ENCODE measurements at places on chromosomes 5 and 9.

GRCh38 chr9:24071091-24071490, 245.1 kb upstream of the ELAVL2 start:
- no peak for DNase-seq

- peak; percentile 59 for DNase-seq
These were observed at the start of gene FAM163B for GRCh38 chr9:133609311-133610098. Gene FAM163B, minus strand, starts transcription at chr9:133609389. Its CDS starts 29,166 bp downstream, at chr9:133580223.

GRCh38 chr5:66223637-66224036, 79.5 kb downstream of the SREK1 start:
- DNase-seq, result no peak

GRCh38 chr5:170885809-170886208, 24.0 kb downstream of the RANBP17 start:
- no peak for DNase-seq

DNA sequence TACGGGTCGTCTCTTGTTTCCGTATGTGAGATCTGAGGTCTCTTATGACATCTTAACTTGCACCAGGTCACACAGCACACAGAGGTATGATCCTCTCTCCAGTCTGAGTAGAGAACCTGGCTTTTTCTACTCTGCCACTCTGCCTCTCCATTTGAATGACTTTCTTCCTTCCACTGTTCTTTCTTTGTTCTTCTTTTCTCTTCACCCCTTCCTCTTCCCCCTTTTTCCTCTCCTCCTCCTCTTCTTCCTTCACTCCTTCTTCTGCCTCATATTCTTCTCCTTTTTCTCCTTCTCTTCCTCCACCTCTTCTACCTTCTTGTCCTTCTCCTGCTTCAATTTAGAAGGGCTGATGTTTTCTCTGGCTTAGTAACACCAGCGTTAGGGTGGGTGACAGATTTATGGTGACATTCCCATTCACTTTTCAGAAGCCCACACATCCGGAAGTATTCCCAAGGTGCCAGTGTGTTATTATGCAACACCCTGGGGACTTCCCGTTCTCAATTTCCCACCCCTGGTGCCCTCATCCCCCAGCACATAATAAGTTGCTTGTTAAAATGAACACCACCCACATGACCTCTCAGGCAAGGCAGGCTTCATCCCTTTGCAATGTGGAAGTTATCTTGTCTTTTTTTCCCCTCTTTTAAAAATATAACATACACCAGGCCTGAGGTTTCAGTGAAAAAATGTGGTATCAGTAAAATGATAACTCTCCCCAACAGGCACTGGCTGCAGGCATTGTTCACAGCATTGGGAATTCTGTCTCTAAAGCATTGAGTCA, 122.0 kb downstream of the PAPPA start:
- DNase-seq, result no peak

GRCh38 chr5:67118050-67118620, 78.5 kb downstream of the CD180 start:
- DNase-seq, result no peak

- no peak for DNase-seq
These were observed 389.8 kb downstream of the NR2F1-AS1 start for GRCh38 chr5:93191035-93191817.

DNA sequence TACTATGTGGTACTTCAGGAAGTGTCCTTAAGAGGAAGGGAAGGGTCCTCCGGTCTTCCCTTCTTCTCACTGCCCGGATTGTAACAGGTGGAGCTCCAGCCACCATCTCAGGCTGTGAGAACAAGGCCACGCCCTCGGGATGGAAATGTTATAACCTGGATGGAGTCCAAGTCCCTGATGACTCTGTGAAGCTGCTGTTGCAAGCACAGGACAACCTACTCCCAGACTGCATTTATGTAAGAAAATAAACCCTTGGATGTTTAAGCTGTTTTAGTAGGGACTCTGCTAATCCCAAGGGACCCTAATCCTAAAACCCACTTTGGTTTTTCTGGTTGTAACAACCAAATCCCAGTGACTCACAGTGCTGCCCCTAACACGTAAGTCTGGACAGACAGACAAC, 221.6 kb downstream of the ACTL7B start:
- DNase-seq, result peak; percentile 73

DNA sequence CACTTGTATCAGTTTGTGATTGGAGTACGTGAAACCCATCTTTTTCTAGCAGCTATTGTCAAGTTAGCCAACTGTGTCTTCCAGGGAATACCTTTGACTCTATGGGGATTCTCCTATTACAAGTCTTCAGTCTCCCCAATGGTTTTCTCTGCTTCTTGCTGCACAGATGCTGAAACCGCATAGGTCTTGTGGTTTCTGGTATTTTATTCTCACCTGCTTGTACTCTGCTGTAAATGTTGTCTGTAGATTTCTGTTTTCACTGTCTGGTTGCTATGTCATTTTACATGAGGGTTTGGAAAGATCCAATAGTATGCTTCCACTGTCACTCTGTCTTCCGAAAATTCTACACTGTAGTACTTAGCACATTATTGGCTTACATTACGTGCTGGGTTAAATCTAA, 1196.9 kb upstream of the C9orf72 start:
- DNase-seq, result no peak

- DNase-seq, result peak; percentile 50
These were observed 162.1 kb downstream of the ARL15 start for GRCh38 chr5:54148067-54148845.

DNA sequence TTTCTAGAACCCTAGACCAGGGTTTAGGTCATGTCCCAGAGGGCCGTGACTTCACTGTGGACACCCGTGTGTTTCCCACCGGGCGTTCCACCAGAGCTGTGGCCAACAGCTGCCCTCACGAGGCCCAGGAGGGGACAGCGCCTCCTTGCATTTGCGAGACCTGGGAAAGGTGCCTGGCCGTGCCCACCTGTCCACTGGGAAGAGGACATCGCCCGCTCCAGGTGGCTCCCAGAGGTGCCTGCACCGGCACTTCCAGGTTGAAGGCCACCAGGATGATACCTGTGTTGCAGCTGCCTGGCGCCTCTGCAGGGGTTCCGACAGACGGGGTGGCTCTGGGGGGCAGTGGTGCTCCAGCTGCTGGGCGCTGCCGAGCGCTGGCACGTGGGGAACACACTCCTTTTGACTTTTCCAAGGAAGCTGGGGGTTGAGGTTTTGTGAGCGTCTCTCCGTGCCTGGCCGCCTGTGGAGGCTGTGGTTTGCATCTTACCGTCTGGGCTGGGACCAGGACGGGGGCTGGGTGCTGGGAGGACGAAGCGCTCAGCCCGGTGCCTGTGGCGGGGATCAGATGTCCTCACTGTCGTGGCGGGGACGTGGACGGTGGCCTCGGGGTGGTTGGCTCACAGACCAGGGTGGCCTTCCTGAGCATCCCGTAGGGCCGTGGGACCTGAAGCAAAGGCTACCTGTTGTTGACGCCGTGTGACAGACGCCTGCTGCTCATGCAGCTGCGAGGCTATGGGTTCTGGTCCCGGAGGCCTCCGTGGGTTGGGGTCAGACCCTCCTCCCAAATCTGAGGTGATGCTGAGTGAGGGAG, 19.2 kb downstream of the NKD2 start:
- DNase-seq, result no peak

DNA sequence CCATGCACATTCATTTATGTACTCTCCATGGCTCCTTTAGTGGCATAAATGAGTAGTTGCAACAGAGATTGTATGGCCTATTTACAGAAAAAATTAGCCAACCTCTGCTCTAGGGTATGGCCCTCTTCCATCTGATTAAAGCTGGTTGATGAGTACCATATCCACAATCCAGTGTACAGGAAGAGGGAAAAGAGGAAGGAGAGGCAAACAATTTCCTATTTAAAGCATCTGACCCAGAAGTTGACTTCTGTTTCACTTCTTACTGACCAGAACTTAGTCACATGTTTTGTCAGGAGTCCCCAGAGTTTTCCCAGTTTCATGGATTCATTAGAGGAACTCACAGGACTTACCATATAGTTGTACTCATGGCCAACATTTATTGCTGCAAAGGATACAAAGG, 68.6 kb upstream of the STARD4 start:
- no peak for DNase-seq

DNA sequence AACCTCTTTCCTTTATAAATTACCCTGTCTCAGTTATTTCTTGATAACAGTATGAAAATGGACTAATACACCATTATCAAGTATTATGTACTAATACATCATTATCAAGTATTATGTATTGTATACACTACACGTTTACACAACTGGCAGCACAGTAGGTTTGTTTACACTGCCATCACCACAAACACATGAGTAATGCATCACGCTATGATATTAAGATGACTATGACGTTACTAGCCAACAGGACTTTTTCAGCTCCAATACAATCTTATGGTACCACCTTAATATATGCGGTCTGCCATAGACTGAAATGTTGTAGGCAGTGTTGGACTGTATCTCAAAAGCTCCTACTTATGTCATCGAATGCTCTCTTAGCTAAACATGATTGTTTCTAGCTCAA, 28.2 kb downstream of the PRELID2 start:
- no peak for DNase-seq

DNA sequence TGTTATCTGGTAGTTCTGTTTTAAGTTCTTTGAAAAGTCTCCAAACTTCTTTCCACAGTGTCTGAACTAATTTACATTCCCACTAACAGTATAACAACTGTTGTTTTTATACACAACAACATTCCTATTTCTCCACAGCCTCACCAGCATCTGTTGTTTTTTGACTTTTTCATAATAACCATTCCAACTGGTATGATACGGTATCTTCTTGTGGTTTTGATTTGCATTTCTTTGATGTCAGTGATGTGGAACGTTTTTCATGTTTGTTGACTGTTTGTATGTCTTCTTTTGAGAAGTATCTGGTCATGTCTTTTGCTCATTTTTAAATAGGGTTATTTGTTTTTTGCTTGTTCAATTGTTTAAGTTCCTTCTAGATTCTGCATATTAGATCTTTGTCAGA, 12.6 kb upstream of the GRAMD2B start:
- DNase-seq, result no peak

DNA sequence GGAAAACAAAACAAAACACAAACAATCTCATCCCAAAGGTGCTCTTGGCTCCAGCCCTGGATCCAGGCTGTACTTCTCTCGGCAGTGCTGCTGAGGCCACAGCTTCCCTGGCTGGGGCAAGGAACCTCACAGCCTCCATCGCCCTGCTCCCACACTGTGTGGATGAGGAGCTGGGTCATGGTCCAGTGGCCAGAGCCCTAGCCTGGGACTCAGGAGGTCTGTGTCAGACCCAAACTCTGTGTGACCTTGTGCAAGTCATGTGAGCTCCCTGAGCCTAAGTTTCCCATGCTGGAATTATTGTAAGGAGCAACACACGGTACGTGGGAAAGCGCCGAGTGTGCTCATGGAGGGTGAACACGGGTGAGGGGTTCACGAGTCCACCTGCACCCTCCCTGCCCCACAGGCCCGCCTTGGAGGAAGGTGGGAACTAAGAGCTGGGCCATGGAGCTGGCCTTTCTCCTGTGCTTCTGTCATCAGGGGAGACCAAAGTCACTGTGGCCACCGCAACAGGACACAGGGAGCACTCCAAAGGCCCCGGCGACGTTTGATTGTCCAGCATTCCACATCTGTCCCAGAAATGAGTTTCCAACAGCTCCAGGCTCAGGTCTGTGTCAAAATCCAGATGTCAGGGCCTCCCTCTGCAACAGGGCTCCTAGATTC, 26.2 kb upstream of the SMU1 start:
- DNase-seq, result no peak

GRCh38 chr5:9533096-9533495, 12.8 kb downstream of the SEMA5A start:
- DNase-seq, result no peak

DNA sequence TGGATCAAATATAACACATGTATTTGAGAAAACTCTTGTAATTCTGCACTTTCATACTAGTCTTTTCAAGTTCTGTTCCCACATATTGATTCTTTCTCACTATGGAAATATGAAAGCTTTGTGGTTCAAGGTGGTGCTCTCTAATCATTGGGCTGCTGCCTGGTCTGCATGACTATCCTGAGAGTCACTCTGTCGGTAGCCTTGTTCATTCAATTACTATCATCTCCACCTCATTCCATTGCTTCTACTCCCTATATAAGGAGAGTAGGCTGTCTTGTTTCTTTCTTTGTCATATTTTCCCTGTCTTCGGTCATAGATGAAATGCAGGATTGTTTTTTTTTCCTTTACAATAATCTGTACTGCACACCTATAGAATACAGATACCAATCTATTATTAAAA, 341.4 kb upstream of the ACTBL2 start:
- DNase-seq, result no peak

DNA sequence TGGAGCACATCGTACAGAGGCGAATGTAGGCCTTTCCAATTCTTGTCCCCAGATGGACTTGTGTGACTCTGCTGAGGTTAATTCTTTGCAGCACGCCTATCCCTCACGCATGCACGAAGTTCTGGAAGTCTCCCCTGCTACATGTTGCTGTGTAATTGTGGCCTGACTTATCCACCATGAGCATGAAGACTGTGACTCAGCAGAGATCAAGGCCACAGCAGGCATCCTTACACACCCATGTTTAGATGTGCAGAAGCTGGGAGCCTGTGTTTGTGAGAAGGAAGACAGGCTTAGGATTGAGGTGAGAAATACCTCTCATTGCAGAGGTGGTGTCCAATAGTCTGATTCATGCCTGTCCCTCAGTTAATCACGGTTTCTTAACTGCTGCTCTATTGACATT, 135.6 kb downstream of the ICE1 start:
- no peak for DNase-seq

GRCh38 chr5:166262395-166262794, 2029.0 kb upstream of the WWC1 start:
- DNase-seq, result no peak

DNA sequence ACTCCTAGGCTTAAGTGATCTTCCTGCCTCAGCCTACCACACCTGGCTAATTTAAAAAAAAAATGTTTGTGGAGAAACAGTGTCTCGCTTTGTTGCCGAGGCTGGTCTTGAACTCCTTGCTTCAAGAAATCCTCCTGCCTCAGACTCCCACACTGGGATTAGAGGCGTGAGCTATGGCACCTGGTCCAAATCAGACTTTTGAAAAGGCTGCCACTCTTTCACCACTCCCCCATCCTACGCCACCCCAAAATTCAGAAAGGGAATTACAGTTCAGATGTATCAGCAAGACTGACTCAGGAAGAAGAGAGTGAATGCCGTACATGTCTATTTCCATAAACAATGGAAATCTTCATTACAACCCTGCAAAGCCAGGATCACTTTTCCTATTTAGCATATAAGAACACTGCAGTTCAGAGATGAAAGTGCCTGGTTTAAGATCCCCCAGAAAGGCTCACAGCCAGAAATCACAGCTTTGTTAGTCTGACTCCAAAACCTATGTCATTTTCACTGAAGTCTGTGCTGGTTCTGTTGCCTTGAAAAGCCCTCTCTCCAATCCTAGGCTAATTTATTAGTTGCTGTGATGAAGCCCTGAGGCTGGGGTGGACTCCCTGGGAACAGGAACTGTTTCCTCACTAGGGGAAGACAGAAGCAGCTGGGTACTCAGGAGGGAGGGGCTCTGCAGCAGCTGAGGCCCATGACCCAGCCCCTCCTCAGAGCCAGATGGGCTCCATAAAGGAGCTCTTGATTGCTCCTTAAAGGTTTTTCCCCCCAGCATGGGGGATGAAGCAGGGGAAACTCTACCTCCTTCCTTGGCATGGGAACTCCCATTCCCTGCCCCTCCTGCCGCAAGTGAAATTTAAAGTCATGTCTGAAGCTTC, 3.1 kb downstream of the FBLL1 start:
- DNase-seq, result no peak

GRCh38 chr9:99269416-99269815, 47.3 kb downstream of the SEC61B start:
- DNase-seq, result no peak

- DNase-seq, result peak; percentile 22
These were observed at the start of gene PCDHA4 for GRCh38 chr5:140806834-140807775. Gene PCDHA4, plus strand, starts transcription at chr5:140807068.

GRCh38 chr9:26262421-26263107, 584.3 kb upstream of the TUSC1 start:
- DNase-seq, result no peak

- no peak for DNase-seq
These were observed 159.6 kb upstream of the STK32A start for GRCh38 chr5:147075187-147075586.
